ENCODE measurements at places on chromosomes 2 and 18.

DNA sequence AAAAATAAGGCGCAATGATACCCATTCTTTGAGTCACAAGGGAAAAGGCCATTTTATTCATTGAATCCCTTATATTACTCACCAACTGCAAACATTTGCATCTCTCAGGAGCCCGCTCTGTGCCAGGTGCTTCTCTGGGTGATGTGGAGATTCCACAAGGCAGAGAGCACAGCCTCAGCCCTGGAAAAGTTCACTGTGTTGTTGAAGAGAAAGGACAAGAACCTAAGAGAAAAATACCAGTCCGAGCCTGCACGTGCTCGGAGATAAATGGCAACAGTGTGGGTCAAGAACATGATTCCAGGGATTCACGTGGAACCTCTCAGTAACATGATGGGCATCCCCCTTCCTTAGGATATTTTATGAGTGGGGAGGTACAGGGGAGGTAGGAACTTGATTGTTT lies 11.8 kb downstream of the GNAL start:
- DNase-seq: no peak

DNA sequence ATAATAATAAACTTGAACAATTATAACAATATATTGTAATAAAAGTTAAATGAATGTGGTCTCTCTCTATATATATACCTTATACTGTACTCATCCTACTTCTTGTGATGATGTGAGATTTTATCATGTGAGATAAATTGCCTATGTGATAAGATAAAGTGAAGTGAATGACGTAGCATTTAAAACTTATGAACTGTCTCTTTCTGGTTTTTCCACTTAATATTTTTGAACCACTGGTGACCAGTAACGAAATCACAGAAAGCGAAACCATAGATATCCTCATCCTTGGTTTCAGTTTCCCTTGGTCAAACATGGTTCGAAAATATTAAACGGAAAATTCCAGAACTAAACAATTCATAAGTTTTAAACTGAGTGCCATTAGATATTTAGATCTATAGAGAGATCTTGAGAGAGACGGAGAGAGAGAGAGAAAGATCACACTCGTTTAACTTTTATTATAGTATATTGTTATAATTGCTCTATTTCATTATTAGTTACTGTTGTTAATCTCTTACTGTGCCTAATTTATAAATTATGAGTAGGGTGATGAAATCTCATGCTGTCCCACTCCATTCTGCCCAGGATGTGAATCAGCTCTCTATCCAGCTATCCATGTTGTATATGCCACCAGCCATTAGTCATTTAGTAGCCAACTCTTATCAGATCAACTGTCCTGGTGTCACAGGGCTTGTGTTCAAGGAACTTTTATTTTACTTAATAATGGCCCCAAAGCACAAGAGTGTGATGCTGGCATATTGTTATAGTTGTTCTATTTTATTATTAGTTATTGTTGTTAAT lies 156.8 kb downstream of the THADA start:
- no peak for DNase-seq

DNA sequence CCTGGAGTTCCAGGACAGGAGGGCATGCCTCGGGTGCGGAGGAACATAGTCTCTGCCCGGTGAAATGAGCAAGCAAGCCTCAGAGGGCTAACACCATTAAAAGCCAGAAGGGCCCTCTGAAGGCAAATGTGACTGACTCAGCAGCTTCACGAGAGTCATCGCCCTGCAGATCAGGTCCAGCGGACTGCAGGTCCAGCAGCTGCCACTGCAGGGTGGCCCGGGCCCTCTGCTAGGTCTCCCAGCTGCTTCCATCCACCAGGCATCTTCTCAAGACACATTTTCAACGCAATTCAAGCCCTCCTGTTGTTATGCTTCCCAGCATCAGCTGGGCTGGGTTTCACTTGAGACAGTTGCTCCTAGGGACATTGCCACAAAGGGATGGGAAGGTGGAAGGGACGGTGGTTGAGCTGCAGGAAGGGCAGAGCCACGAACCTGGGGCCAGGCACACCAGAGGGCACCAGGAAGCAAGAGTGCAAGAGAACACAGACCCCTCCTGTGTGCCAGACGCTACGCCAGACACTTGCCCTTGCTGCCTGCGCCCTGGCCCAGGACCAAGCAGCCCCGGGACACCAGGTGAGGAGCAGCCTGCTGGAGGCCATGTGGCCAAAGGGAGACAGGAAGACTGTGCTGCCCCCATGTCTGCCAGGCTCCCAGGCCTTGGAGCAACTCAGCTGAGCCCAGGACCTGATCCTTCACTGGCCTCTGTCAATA lies 173.0 kb downstream of the HDAC4 start:
- DNase-seq: no peak

DNA sequence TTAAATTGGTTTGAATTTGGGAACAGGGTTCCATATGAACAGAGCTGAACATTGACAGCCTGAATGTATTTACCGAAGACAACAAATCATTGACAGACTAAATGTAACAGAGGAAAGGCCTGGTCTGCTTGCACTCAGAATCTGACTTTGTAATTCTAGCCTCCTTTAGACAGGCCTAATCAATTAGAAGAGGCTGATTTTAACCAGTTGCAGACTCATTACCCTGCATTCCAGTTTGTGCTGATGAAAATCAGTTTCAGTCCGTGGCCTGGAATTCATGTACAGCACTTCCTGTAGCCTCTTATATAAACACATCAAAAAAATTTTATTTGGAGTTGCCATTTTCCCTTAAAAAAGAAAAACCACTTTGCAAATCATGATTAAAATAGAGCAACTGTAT lies 93.1 kb upstream of the ZFP36L2 start:
- DNase-seq: no peak

DNA sequence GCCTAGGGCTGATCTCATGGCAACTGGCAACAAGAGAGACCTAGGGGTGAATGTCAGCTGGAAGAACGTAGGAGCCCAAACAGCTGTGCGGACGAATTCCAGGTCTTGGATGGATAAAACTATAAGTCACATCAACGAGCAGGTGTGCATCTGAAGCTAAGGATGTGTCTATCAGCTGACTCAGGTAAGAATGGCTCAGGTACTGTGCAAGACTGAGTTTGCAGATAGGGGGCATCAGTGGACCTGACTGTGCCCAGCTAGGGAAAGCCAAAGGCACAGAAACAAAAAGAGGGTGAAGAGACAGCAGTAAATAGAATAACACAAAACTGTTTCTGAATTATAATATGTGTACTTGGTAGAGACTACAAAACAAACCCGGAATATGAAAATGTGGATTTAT lies 357.3 kb downstream of the ZEB2 start:
- DNase-seq: no peak

GRCh38 chr2:27582129-27582694 lies 630 bp upstream of the ZNF512 start:
- no peak for DNase-seq

- DNase-seq: no peak
These were observed 273.0 kb upstream of the ID2 start for GRCh38 chr2:8408560-8409460.

DNA sequence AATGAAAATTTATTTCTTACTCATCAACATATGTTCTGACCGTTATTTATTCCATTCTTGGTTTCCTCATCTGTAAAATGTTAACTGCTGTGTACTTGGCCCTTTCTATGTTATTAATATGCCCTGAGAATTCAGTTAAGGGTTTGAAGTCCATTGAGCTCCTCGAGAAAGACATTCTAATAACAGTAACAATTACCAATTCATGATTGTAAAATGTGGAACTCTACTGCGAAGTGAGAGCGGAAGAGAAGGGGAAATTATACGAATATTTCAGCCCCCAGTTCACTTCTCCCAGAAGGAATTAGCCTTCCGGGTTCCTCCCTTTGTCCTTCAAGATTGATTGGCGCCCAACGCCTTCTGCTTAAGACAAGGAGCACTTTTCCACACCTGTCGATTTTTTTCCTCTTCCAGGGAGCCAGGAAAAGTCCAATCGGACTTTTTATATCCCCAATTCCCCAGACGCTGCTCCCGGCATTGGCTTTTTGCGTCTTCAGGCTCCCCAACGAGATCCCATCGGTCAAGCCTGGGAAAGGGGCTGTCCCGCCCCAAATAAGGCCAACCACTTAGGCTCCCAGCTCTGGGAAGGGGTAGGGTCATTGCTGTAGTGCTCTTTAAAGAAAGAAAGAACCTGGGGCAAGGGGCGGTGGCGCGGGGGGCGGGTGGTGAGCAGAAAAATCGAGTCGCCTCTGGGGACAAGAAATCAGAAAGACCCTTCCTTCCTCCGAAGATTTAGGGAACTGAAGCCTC lies 1.6 kb downstream of the DSC2 start:
- no peak for DNase-seq

DNA sequence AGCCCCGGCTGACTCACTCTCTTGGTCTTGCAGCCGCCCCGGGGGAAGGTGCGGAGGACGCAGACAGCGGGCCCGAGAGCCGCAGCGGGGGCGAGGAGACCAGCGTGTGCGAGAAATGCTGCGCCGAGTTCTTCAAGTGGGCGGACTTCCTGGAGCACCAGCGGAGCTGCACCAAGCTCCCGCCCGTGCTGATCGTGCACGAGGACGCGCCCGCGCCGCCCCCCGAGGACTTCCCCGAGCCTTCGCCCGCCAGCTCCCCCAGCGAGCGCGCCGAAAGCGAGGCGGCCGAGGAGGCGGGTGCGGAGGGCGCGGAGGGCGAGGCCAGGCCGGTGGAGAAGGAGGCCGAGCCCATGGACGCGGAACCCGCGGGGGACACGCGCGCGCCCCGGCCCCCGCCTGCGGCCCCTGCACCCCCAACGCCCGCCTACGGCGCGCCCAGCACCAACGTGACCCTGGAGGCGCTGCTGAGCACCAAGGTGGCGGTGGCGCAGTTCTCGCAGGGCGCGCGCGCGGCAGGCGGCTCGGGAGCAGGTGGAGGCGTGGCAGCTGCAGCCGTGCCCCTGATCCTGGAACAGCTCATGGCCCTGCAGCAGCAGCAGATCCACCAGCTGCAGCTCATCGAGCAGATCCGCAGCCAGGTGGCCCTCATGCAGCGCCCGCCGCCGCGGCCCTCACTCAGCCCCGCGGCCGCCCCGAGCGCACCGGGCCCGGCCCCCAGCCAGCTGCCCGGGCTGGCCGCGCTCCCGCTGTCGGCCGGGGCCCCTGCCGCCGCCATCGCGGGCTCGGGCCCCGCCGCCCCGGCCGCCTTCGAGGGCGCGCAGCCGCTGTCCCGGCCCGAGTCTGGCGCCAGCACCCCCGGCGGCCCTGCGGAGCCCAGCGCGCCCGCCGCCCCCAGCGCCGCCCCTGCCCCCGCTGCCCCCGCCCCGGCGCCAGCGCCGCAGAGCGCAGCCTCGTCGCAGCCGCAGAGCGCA lies 12.7 kb downstream of the SALL3 start:
- no peak for DNase-seq

DNA sequence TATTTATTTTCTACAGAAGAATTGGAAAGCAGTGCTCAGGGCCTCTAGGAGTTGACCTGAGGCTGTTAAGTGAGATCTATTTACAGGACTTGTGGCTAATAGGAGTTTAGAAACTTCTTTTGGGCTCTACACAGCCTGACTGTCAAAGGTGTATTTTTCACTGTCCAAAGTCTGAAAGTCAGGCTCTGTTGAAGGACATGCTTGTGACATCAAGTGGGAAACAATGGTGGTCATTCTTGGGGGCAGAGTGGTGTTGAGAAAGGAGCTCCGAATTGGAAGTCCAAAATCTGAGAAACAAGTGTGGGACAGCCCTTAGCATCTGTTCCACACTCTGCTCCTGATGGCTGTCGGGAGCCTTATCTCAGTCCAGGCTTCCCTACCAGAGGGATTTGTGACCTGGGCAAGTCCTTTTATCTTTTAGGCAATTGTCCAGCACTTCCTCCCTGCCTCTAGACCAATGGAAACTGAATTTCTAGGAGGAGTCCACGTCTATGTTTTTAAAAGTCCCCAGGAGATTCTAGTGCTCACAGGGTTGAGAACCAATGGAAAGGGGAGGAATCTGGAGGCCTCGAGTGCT lies 76.4 kb downstream of the LIPG start:
- DNase-seq: no peak

DNA sequence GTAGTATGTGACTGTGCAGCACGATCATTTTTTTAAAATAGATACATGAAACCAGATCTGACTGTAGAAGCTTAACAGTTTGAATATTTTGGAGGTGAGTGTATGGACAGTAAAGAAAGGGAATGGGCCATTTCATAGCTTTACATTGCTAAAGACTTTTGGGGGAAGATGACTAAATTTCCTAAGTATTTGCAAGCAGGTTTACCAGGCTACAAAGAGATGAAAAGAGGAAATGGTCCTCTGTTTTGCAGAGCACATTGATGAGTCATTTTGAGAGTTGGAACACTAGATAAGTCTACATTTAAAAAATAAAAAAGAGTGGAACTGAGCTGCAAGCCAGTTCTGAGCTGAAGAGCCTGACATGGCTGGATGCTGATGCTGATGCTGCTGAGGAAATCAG lies 115.7 kb upstream of the LRATD1 start:
- DNase-seq: no peak

GRCh38 chr2:102094917-102095316 lies 47.6 kb upstream of the IL1R1 start:
- no peak for DNase-seq

DNA sequence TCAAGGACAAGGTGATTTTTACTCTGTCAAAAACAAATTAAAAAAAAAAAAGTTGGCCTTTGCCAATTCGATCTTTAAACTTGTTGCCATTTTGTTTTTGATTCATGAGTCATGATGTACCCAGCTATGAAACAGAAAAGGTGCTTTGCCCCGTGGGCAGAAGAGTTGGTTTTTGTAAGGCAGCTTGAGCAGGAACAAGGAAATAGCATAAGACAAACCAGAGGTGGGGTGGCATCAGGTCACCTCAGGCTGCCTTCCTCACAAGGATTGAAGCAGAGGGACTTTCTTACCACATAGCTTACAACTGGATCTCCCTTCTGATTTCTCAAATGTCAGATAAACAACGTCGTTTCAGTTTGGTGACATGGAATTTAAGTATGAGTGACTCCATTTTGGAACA lies 123.8 kb downstream of the ARL4C start:
- no peak for DNase-seq

- no peak for DNase-seq
These were observed 37.7 kb downstream of the PIK3C3 start for GRCh38 chr18:41992703-41993102.

- DNase-seq: no peak
These were observed 25.5 kb downstream of the CDH2 start for GRCh38 chr18:28151434-28151833.

GRCh38 chr2:194327196-194327888 lies 1329.7 kb upstream of the SLC39A10 start:
- no peak for DNase-seq

DNA sequence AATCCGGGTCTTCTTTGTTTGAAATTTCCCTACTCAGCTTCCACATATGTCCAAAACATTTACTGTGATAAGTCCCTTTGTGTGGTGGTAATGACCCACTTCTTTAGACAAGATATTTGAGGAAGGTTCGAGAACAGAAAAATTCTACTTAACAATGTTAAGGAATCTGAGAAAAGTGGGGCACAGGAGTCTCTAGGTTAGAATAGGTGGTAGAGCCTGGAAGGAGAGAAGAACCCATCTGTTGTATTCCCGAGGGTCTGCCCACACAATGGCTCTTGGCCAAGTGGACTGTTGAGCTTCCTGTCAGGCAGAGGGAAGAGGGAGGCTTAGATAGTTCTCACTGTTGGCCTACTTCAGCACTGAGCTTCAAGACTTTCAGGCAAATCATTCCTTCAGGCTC lies 4.3 kb downstream of the IGFBP2 start:
- no peak for DNase-seq
